ENCODE measurements at places on chromosomes 5 and 9. TPM values are rescaled to one million over a fixed set of nuclear protein-coding genes. Genes with fewer than 3 reads are reported as not detected.

GRCh38 chr5:133866160-133866902 lies 102.1 kb downstream of the C5orf15 start:
- DNase-seq, result no peak
- H3K36me3 ChIP-seq, result no peaks in the 10 kb centered on the region
- no peak overlapping the region for H3K27ac ChIP-seq

DNA sequence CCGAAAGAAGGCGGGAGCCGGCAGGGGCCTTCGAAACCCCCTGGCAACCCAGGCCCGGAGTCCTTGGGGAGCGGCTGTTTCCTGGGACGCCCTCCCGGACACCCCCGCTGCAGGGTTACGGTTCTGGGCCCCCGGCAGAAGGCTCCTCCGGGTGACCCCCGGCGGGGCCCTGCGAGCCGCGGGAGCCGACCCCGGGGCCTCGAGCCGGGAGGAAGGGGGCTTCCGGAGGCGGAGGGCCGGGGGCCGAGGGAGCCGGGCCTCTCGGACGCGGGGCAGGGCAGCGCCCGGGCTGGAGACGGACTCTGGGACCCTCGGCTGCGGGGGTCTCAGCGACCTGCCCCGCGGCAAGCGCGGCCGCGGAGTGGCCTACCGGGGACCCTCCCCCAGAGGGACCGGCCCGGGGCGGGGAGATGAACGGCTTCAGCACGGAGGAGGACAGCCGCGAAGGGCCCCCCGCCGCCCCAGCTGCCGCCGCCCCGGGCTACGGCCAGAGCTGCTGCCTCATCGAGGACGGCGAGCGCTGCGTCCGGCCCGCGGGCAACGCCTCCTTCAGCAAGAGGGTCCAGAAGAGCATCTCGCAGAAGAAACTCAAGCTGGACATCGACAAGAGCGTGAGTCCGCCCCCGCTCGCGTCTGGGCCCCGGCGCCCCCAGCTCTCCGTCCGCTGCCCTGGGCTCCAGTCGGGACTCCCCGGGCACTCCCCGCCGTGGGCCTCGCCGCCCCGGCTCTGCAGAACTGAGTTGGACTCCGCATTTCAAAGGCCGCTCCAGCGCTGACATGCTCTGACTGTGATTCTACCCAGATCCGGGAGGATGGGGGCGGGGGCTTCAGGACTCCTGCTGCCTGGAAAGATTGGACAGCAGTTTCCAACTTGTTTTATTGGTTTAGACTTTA lies 645 bp downstream of the SAP30L start:
- DNase-seq, result peak; percentile 20
- H3K4me1 ChIP-seq, result peaks cover 32% of the 10 kb centered on the region
- H3K27me3 ChIP-seq, result no peaks in the 10 kb centered on the region
- H3K27ac ChIP-seq, result peak overlapping the region; percentile 8
- H3K4me3 ChIP-seq, result peak overlapping the region; percentile 90

GRCh38 chr9:82209797-82210470 lies 221.4 kb downstream of the SPATA31D1 start:
- H3K27ac ChIP-seq, result no peak overlapping the region
- H3K27me3 ChIP-seq, result no peaks in the 10 kb centered on the region
- no peaks in the 10 kb centered on the region for H3K4me1 ChIP-seq
- no peaks in the 10 kb centered on the region for H3K36me3 ChIP-seq

DNA sequence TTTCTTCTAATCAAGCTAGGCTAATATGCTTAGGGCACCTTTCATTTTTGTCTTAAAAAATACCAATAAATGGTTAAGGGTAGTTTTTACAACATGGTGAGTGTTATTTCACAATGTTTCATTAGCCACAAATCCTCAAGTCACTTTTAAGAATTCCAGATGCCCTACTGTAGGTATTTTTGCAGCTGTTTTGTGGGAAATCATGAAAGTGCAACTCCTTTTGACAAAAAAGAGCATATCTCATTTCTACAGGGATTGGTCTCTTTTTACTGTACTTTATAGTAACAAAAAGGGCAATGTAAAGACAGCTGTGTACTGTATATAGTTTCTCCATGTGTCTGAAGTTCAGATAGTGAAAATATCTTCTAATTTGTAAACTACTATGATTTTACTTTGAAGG lies 28.3 kb upstream of the GAS1 start:
- DNase-seq, result no peak
- H3K36me3 ChIP-seq, result no peaks in the 10 kb centered on the region
- no peaks in the 10 kb centered on the region for H3K4me1 ChIP-seq
- no peak overlapping the region for H3K4me3 ChIP-seq

FAT2 gene
- total RNA-seq, result under 0.01 TPM
